Keratinocyte (primary cell): ENCODE measurements at places on chromosomes 13 and 19.

GRCh38 chr19:37778613-37779126, 716 bp downstream of the ZNF573 start:
- no peak for DNase-seq

- DNase-seq: no peak
These were observed 7.0 kb upstream of the CEACAM7 start for GRCh38 chr19:41694831-41695635.

DNA sequence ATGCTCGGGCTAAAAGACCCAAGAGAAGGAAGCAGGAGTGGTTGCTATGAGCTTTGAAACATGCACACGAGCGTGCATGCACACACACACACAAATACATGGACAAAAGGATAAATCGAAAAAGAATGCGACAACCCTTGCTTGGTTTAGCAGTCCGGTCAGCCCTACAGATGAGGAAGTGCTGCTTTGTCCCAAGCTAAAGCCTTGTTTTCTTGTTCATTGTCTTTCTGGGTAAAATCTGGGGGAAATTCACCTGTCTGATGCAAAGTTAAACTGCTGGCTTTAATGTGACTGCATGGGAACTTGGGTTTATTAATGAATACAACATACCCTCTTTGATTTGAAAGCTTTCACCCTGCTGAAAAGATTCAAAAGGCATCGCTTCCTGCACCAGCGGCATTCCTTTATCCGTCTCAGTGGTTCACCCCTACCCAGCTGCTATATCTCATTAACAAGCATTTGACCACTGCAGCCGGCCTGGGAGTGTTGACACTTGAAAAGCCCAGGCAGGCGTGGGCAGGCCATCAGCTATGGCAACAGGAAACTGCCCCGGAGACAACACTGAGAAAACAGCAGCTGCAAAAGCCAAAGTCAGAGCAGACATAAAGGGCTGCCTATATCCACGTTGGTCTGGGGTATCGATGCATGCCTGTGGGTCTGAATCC, 301.7 kb downstream of the NDFIP2 start:
- no peak for DNase-seq

- DNase-seq: no peak
These were observed 21.7 kb upstream of the MIER2 start for GRCh38 chr19:366205-366783.
